Brain (organoid and tissue), 16 donors: ENCODE measurements at places on chromosomes 2 and 18.

GRCh38 chr2:235591921-235592320 is 98.1 kb downstream of the AGAP1 start:
- DNase-seq = no peak

DNA sequence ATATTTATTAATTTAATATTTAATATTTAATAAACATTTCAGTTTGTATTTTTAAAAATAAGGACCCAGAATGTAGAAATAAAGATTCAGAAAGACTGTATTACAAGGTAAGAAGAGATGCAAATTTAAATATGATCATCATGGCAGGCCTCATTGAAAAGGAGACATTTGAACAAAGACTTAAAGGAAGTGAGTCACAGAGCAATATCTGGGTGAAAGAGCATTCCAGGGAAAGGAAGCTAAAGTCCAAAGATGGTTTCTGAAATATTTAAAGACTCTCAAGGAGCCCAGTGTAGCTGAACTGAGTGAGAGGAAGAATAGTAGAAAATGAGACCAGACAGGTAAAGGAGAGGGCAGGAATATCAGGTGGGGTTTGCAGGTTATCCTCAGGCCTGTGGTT is 5.9 kb downstream of the SCYGR4 start:
- DNase-seq = no peak

DNA sequence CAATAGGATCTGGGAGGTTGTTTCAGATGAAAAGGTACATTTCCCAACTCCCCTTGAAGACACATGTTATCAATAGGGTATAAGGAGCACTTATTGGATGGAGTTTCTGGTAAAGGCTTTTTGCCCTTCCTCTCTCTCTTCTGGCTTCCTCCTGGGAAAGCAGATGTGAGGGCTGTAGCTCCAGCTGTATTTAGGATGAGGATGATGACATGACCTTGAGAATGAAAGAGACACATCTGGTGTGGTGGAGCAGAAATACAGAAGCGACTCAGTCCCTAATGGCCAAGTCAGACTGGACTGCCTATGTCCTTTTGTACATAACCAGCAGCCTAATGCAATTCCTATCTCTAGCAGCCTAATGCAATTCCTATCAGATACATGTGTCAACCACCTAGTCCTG is 100.9 kb upstream of the NXPH2 start:
- DNase-seq = no peak

DNA sequence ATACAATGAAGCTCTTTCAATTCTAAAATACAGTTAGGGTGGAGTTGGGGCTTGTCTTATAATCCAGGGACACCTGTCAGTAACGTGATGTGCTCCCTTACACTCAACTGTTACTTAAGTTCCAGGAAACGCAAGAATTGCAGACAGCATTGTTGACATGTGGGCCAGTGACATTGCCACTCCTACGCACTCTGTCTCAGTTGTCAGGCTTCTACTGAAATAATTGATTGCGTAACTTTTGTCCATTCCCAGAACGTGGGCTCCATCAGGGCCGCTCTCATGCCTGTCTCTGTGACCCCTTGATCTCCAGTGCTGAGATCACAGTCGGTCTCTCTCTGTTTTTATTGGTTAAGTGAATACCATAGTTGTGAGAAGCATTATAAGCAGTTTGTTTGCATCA is 487.8 kb downstream of the GALR1 start:
- no peak for DNase-seq

GRCh38 chr2:156352911-156353310 is 20.4 kb upstream of the NR4A2 start:
- DNase-seq = no peak

DNA sequence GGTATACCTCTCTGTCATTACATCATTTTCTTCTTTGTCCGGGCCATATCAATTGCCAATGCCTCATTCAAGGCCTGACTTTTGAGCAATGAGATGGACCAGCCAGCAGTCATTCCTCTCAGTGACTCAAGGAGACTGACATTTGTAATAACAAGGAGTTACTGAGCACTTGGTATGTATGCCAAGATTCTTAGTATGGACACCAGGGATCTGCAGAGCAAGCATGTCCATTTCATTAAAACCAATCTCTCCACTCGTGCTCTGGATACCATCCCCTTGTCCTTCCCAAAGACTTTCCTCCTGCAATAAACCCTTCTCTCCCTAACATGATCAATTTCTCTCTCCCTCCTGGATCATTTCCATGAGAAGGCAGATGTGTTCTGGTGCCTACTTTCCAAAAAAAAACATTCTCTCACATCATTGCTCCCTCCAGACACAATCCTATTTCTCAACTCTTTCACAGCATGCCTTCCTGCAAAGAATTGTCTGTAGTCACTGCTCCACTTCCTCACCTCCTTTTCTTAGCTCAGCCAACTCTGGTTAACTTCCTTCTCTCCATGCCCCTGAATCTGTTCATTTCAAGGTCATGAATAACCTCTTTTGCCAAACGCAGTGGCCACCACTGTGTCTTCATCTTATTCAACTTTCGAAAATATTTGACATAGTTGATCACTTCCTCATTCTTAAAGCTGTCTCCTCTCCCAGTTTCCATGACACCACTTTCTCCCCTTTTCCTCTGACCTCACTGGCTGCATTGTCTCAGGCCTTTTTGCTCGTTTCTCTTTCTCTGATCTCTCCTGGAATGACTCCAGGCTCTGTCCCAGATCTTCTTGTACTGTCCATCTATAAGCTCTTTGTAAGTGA is 102.8 kb upstream of the CYP1B1 start:
- no peak for DNase-seq

DNA sequence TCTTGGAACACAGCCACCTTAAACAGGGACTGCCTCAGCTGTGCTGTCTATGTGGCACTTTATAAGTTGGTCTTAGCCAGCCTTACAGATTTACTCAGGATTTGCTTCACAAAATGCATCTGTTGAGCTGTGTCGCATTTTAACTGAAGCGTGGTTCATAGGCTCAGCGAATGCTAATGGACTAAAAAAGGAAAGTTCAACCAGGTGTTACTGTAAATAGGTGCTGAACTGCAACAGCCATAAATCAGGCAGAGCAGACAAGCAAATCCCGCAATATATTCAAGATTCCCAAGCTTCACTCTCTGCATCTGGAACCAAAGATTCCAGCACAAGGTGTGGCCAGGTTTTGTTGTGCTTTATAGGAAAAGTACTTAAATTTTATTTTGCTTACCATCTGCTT is 130.0 kb downstream of the EPHA4 start:
- peak; percentile 26 for DNase-seq

DNA sequence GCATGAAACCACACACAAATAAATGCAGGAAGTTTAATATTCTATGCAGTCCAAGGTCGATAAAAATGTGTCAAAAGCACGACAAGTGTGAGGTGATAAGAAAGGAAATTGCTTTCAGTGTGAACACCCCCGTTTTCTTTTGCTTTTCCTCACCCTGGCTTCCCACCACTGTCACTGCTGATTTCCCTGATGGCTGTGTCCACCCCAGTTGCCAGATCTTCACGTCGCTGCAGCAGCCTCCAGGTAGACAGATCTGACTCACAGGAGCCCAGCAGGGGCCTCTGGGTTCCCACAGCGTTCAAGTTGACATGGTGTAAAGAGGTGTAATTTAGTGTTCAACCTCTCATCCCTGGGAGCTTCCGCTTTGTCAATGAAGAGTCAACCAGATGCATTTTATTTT is 128.0 kb upstream of the TACR1 start:
- DNase-seq = no peak

DNA sequence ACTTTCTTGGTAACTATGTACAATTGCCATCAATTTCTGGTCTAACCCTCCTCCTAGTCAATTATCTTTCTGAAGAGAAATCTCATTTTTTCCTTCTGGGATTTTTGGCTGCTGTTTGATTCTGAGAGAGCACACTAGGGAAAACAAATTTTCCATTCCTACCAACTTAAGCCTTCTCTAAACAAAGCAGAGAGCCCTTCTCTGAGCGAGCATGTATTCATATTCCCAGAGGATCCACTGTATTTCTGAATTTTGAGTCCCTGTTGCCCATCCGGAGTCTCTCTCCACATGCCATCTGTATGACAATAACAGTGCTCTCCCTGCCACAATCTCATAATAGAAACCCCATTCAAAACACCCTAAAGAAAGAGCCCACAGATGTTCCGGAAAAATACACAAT is 78.5 kb downstream of the MAIP1 start:
- DNase-seq = peak; percentile 46

DNA sequence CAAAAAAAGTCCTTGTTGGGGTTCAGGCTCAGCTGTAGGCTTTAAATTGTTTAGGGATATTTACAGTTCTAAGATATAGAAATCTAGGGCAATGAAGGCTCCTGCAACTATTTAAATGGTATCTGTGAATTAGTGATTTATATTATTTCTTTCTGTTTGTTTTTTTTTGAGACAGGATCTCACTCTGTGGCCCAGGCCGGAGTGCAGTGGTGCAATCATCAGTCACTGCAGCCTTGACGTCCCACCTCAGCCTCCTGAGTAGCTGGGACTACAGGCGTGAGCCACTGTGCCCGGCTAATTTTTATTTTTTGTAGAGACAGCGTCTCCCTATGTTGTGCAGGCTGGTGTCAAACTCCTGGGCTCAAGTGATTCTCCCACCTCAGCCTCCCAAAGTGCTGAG is 32.3 kb upstream of the NDUFV2 start:
- DNase-seq = no peak

GRCh38 chr2:69828938-69829255 is 563 bp upstream of the GMCL1 start:
- DNase-seq = no peak

GRCh38 chr2:39411181-39411944 is 25.7 kb downstream of the MAP4K3 start:
- DNase-seq = no peak

DNA sequence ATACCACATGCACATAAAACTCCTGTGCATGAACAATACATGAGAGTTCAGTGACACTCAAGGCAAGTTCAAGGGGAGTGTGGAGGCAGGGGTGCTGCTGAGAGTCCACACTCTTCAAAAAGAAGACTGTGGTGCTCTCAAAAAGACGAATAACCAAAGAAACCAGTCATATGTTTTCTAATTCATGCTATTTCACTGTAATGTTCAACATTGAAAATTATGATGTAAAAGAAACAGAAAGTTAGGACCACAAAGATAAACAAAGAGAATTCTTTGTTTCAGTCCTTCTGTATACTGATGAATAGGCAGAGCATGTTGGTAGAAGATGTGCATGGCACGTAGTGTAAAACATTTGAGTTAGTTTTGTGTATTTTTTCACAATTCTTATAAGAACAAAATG is 864.2 kb upstream of the LRATD1 start:
- DNase-seq = no peak

- DNase-seq = no peak
Measured at GRCh38 chr2:78977661-78978145, 47.8 kb upstream of the REG3G start.

DNA sequence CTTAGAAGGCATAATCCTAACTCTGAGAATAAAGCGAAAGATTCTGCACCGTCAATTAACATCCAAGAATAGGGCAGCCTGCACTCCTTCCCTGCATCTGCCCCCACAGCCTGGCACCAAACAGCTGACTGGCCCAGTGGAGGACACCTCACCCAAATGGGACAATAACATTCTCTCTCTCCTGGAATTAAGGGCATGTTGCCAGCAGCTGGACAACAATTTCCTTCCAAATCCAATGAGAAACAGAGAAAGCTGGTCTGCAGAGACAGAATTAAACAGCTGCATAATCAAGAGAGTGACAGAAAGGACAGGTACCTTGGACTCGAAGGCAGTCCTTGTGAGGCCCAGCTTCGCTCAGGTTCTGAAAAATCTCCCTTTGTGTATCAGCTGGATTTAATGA is 15.0 kb downstream of the COX7A2L start:
- DNase-seq = no peak

DNA sequence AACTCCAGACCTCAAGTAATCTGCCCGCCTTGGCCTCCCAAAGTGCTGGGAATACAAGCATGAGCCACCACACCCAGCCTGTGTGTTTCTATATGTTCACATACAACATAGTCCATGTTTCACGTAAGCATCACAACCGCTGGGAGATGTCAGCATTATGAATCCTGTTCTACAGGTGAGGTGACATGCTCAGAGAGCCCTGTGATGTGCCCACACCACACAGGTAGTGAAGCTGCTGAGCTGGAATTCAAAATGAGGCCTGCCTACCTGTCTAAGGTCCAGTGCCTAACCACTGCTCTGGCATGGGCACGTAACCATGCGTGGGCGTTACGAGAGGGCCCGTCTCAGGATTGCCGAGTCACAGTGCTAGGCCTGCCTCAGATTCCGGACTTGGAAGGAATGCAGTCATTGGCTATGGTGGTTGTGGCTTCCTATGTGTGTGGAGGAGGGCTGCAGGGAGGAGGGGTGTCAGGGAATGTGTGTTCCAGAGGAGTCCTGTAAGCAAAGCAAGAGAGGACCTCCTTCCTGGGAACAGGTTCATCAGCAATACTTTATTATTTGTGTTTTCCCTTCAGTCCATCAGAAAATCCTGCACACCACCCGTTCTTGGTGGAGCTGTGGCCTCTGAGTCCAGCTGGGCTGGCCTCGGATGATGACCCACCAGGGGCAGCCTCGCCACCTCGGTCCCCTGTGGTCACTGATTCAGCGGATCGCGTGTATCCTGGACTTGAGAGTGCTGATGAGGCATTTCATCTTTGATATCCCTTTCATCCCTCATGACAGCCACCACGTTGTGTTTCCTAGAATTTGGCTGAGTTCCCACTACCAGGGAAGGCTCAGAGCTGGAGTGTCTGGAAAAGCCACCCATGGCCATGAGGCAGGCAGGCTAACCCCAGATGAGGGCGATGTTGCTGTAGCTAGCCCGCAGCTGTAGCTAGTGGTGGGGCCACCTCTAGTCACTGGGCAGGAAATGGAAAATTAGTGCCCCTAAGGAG is 31.1 kb downstream of the HK2 start:
- DNase-seq = no peak

GRCh38 chr2:128789221-128789620 is 470.6 kb upstream of the HS6ST1 start:
- no peak for DNase-seq

DNA sequence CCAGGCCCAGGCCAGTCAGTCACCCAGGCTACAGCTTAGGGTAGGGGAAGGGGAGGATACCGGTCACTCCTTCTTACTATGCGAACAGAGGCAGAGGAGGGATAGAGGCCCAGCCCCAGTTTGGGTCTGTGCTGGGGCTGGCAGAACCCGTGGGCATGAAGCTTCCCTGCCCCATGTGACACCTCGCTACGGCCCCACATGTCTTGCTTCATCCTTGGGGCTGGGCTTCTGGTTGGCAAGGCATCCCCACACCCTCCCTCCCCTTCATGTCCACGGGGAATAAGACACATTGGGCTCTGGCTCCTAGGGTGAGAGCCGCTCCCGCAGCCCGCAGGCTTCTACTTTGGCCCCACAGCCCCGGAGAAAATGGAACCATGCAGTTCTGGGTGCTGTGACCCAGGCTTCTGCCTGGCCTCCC is 32.4 kb downstream of the HS1BP3 start:
- no peak for DNase-seq

DNA sequence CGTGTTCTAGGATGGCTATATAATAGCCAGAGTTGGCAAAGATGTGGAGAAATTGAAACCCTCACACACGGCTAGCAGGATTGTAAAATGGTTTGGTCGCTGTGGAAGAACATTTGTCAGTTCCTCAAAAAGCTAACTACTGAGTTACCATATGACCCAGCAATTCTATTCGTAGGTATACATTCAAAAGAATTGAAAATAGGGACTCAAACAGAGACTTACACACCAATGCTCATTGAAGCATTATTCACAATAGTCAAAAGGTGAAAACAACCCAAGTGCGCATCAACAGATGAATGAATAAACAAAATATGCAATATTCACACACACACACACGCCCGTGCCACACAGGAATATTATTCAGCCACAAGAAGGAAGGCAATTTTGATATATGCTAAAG is 98.7 kb downstream of the PLA2R1 start:
- DNase-seq = no peak

GRCh38 chr2:71801969-71802368 is 345.7 kb downstream of the CYP26B1 start:
- DNase-seq = no peak

GRCh38 chr2:225326969-225327368 is 72.5 kb upstream of the NYAP2 start:
- no peak for DNase-seq
